ENCODE measurements at places on chromosomes 2 and 18. TPM values are rescaled to one million over a fixed set of nuclear protein-coding genes. Genes with fewer than 3 reads are reported as not detected.

Gene ANTXR1
- total RNA-seq = 34.5 TPM

Gene TOGARAM2
- not detected for total RNA-seq

Gene MC4R
- 0.45 TPM for total RNA-seq

Gene DLGAP1
- not detected for total RNA-seq

Gene XDH
- 0.33 TPM for total RNA-seq

Gene CYB5A
- 10.6 TPM for total RNA-seq

Gene FOXD4L1
- total RNA-seq = not detected

Gene GALR1
- total RNA-seq = under 0.01 TPM

Gene GDF7
- total RNA-seq = 0.02 TPM

Gene KCNE4
- total RNA-seq = 2.4 TPM

Gene COL4A3
- total RNA-seq = not detected

Gene SERPINB2
- 0.39 TPM for total RNA-seq

Gene KCNS3
- total RNA-seq = 4.7 TPM

Gene CD8B2
- total RNA-seq = not detected

Gene ERFE
- 4.3 TPM for total RNA-seq

Gene CD226
- total RNA-seq = 0.23 TPM

Gene TMEM131
- total RNA-seq = 9.7 TPM

Gene SPAST
- total RNA-seq = 9.4 TPM

Gene MAT2A
- total RNA-seq = 30.6 TPM

Gene PLCD4
- total RNA-seq = 0.29 TPM

Gene SLC38A11
- total RNA-seq = not detected

Gene UPP2
- total RNA-seq = not detected

Gene GPR35
- 0.75 TPM for total RNA-seq

Gene EDAR
- total RNA-seq = not detected

Gene SCN1A
- not detected for total RNA-seq

Gene TGFA
- 32.2 TPM for total RNA-seq

Gene VWA3B
- total RNA-seq = not detected

Gene MYO5B
- 12.4 TPM for total RNA-seq

Gene CD28
- not detected for total RNA-seq

Gene CERKL
- total RNA-seq = 0.85 TPM

Gene DLX2
- total RNA-seq = 2.6 TPM

Gene ABHD1
- total RNA-seq = 0.12 TPM

Gene HOXD9
- total RNA-seq = 2.1 TPM

Gene SIX3
- not detected for total RNA-seq

Gene PMS1
- 12.7 TPM for total RNA-seq

Gene OST4
- 328 TPM for total RNA-seq

Gene RNASEH1
- total RNA-seq = 21.9 TPM

Gene SLC5A7
- total RNA-seq = not detected

Gene FSHR
- total RNA-seq = not detected

Gene TMEM178A
- not detected for total RNA-seq

Gene TACR1
- 0.14 TPM for total RNA-seq

Gene TBR1
- 0.02 TPM for total RNA-seq

Gene ICOS
- not detected for total RNA-seq

Gene TANC1
- total RNA-seq = 14.6 TPM

Gene CDH7
- 5.7 TPM for total RNA-seq

Gene SPEG
- total RNA-seq = 3.7 TPM

Gene HAT1
- total RNA-seq = 66.6 TPM

Gene GGCX
- 36.8 TPM for total RNA-seq

Gene IFIH1
- total RNA-seq = 18.6 TPM

Gene FEV
- not detected for total RNA-seq

Gene LINC00305
- total RNA-seq = not detected

Gene DLX1
- total RNA-seq = 8.4 TPM

Gene TUBA3E
- total RNA-seq = 0.10 TPM

Gene GLB1L
- 7.6 TPM for total RNA-seq

Gene DAW1
- total RNA-seq = not detected

Data from H4 (cell line).